ENCODE measurements at places on chromosomes 1 and 21.

DNA sequence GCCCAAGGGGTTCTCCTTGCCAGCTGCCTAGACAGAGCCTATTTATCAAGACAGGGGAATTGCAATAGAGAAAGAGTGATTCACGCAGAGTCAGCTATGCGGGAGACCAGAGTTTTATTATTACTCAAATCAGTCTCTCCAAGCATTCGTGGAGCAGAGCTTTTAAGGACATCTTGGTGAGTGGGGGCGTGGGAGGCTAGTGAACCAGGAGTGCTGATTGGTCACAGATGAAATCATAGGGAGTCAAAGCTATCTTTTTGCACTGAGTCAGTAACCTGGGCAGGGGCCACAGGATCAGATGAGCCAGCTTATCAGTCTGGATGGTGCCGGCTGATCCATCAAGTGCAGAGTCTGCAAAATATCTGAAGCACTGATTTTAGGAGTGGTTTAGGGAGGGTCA lies 64.8 kb upstream of the MRPS6 start:
- no peak for DNase-seq

GRCh38 chr1:236808005-236808404 lies 12.9 kb downstream of the MTR start:
- DNase-seq = no peak

DNA sequence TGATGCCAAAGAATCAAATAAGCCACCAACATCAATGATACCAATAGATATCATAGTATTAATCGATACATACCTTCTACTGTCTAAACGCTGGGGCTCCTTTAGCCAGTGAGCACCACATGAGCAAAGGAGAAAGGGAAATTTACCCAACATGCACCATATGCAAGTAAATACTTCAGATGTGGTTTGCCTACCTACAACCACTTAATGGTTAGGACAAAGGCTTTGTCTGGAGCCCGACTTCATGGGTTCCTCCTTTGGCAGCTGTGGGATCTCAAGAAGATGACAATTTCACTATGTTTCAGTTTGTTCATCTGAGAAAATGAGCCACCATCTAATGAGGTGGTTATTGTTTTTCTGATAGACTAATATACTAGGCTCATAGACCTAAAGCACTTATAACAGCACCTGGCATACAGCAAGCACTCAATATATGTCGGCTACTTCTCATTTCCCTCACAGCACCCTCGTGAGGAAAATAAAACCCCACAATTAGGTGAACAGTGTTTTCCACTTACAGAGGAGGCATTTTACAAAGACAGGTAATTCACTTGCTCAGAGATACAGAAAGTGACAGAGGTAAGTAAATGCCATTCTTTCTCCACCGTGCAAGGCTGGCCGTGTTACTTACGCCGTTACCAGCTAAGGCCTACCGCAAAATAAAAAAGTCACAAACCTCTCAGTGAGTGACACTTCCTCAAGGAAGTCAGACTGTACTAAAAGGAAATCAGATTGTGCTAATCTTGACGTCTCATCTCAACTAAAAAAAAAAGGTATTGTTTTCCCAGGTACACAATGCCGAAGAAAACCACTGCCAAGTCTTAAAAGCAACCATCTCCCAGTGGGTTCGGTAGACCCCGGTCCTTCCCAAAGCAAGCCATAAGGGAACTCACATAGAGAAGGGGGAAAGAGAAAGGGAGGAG lies 1.6 kb downstream of the TTC13 start:
- peak; percentile 27 for DNase-seq

- no peak for DNase-seq
These were observed 105.5 kb downstream of the NCAM2 start for GRCh38 chr21:21103692-21104091.

DNA sequence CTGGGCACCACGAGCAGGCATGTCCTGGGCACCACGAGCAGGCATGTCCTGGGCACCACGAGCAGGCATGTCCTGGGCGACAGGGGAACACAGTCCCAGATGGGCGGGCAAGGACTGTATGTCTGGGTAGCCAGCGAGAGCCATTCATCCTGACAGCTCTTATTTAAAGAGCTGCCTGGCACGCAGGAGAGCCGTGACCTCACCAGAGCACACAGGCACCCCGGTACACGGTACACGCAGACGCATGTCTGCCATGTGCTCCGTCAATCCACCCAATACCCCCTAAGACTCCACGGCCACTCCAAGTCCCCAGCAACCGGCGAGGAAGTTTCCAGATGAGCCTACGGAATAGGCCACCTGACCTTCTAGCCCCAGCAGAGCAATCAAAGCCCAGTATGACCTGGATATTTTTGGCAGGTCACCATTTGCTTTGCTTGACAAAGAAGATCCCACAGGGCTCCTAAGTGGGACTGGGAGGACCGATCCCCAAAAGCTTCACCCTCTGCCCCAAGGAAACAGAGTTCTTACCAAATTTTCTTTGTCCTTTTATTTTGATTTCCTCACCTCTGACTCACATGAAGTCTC lies 51.7 kb downstream of the CASZ1 start:
- DNase-seq = no peak

GRCh38 chr1:39269791-39270342 lies 65.4 kb downstream of the MACF1 start:
- DNase-seq = no peak

DNA sequence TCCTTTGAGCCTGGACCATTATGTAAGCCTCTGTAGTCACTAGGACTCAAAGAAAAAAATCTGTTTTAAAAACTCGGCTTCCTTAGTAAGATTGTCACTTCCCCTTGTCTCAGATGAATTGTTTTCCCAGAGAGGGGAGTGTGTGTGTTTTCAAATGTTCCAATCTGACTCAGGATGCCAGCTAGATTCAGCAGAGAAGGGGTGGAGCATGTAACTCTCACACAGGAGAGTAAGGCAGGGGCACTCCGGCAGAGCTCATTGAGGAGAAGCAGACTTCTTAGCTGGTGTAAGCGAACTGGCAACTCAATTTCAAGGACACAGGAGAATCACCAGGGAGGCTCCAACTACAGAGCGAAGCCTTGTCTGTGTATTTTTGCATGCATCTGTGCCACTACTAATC lies 623.2 kb downstream of the LMO4 start:
- DNase-seq = no peak

DNA sequence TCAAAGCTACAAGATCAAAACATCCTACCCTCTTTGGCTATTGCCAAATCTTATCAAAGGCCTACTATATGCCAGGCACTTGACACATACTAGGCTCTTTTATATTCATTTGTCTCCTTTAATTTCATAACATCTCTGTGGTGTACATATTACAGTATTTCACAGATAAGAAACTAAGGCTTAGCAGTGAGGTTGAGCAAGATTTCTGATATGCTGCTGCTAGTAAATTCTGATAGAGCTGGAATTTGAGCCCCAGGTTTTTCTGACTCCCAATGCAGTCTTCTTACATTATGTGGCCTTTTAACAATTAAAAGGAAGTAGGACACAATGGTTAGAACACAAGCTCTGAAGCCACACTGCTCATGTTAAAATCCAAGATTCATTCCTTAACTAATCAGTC lies 16.8 kb downstream of the CCDC185 start:
- DNase-seq = no peak

GRCh38 chr1:109878531-109879104 lies 32.0 kb upstream of the CSF1 start:
- DNase-seq = no peak
